Brain microvascular endothelial cell (primary cell): ENCODE measurements at places on chromosomes 7 and 10.

DNA sequence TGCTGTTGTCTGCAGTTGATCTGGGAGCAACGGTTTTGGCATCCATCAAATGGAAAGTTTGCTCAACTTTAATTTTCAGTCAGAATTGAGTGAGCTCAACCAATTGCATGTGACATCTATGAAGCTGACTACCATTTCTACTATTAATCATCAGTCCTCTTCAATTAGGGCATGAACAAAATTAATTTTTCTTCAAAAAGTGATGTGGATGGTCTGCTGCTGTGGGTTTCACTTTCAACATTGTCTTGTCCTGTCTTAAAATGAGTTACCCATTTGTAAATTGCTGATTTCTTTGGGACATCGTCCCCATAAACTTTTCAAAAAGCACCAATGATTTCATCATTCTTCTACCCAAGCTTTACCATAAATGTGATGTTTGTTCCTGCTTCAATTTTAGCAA is 176.7 kb upstream of the LRRN3 start:
- no peak for DNase-seq

GRCh38 chr7:37694208-37695094 is 10.9 kb downstream of the GPR141 start:
- DNase-seq: no peak

DNA sequence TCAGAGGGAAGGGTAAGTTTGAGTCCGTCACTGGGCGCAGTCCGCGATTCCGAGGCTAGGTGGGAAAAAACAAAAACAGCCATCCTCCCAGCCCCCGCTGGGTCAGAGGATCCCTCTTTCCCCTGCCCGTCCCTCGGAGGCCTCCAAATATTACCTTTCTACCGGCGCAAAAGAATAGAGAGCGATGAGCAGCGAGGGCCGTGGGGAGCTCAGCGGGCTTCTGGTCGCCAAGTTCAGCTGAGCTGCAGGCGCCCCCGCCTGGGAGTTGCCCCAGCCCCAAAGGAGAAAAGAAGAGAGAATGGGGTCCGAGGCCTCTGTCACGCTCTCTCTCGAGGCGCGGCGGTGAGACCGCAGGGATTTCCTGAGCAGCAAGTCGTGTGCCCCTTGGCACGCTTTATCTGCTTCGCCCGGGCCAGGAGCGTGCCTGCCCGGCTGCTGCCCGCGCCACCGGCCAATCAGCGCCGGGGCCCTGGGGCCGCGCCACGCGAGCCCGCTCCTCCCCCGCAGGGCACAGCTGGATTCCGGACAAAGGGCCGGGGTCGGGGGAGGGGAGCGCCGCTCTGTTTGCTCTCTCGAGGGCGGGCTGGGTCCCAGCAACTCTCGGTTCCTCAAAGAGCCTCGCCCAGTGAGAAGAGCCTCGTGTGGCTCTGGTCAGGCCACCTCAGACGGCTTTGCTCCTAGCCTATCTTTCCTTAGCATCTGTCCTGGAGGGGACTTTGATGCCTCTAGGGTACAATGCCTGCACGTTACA is at the start of gene NEUROG3:
Gene NEUROG3 (minus strand): TSS at position 367 of the 751 bp plus-strand sequence. CDS start 379 bp downstream, outside the sequence.
- no peak for DNase-seq

- DNase-seq: peak; percentile 98
These were observed at the start of gene CHCHD2 for GRCh38 chr7:56106108-56107073. Gene CHCHD2, minus strand, starts transcription at chr7:56106476. Its CDS starts 63 bp downstream, at chr7:56106413.

DNA sequence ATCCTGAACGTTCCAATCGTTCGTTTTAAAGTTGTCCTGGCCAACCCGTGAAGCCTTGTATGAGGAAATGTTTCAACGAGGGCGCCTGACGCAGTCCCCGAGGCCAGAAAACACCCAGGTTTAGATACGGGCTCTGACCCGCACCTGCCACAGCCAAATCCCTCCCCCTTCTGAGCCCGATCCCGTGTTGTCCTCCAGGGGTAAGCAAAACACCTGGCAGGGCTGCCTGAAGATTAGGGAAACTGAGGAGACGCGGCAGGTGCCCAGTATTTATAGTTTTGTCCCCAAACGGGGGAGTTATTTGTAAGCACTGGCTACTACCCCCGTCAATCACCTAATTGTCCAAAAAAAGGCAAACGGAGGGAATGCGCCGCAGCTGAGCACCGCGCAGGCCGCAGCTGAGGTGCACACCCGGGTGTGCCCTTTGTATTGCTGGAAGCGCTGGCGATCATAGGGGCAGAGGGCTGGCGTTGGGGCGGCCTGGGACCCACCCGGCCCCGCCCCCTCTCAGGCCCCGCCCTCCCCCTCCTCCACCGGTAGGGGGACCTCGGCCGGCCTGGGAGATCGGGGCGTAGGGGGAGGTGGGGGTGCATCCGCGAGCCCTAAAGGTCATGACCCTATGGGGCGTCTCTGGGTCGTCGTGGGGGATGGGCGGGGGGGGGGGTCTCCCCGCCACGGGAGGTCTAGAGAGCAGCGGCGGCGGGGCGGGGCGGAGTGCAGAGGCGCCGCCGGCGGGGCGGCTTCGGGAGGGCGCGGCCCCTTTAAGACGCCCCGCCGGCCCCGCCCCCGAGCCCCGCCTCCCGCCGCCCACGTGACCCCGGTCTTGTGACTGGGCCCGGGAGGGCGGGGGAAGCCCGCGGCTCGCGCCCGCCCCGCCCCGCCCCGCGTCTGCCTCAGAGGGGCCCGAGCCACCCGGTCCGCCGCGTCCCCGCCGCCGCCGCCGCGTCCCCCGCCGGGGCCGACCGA is at the start of gene BRI3:
Gene BRI3 (plus strand): TSS at position 896 of the 966 bp plus-strand sequence. CDS start 110 bp downstream, outside the sequence.
- peak; percentile 78 for DNase-seq

DNA sequence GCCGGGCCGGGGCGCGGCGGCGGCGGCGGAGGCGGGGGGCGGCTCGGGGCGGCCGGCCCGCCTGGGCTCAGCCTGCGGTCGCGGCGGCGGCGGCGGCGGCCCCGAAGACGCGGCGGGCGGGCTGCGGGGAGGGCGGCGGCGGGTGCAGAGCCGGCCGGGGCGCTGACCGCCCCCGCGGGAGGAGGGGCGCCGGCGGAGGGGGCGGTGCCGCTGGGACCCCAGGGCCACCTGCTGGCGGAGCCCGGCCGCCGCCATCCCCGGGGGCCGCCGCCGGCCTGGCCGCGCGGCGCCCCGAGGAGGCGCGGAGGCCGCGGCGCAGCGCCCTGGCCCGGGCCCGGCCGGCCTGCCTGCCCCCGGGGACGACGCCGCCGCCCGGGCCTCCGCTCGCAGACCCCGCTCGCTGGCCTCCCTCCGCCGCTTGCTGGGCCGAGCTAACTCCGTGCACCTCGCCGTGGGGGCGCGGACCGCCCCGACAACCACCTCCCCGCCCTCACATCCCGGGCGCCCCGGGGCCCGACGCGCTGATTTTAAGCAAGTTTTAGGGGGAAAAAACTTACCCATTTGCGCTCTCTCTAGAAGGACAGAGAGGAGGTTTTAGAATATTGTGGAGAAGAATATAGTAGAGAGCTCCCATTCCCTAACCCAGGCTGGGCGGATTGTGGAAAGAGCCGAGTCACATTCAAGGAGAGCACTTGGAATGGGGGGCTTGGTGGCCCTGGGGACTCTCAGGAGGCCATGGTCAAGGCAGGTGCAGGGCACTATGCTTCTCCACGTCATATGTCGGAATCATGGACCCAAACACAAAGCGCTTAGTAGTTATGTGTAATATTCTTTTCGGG is at the start of gene BEND7:
Gene BEND7 (minus strand): TSS at position 140 of the 839 bp plus-strand sequence. CDS start 481 bp downstream, outside the sequence.
- no peak for DNase-seq

DNA sequence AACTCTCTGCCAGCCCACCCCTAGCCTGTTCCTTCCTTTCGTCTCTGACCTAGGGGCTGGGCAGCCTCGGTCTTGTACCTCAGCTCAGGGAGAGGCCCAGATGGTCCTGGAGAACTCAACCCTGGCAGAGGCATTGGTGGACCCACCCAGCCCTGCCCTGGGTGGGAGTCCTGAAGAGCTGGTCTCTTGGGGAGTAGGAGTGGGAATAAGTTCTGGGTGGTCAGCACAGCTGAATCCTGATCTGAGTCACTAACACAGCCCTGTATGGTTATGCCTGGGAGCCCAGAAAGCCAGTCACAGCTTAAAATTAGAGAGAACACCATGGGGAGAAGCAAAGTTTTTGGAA is 84.0 kb downstream of the SORBS1 start:
- DNase-seq: no peak
